ENCODE measurements at places on chromosomes 1 and 21.
A peak's percentile ranks its signal among the peaks of the same experiment; 100 is the strongest.

- no peak for DNase-seq
Measured at GRCh38 chr1:27934818-27935549, at the start of gene SMPDL3B. Gene SMPDL3B (plus strand): TSS chr1:27935000. CDS start chr1:27935184, 184 bp downstream.

- no peak for DNase-seq
Measured at GRCh38 chr1:20958430-20958829, 171.3 kb upstream of the HP1BP3 start.

DNA sequence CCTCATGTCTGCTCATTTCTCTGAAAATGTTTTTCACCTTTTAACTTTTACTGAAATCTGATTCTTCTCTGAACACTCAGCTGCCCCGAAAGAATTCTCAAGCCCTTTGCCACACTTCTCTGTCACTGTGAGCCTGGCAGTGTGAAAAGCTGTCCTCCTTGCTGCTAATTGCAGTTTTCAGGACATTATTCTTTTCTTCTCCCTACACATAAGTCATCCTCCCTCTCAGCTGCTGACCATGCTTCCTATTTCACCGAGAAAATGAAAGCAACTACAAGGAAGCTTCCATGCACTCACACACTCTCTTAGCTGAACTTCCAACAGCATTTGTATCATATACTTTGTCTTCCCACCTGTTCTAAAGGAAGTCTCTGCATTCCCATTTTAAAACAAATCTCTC lies 15.8 kb downstream of the OLFM3 start:
- no peak for DNase-seq

DNA sequence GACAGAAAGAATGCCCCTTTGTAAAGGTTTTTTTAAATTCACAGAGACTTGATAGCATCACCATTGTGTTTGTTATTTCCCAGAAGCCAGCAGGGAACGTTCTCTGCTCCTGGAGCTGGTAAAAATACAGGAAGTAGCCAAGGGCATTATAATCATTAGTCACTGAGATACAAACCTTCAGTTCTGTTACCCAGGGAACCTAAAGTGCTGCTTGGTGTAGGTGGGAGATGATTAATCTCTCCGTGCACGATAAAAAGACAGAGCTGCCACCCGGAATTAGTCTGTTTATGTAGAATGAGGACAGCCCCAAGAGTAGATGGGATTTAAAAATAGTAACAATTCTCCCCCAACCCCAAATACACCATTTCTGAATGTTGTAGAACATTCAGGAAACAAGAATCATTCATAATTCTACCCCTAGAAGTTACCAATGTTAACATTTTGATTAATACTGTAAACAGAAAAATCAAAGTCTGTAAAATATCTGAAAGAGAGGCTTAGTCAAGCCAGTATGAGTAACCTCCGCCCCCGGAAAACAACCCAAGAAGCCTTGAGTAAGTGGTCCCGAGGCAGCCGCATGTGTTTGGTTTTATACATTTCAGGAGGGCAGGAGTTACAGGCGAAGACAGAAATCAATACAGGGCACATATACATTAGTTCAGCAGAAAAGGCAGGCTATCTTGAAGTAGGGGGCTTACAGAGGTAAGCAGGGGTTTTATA lies 45.3 kb upstream of the CTBS start:
- DNase-seq: peak; percentile 75

DNA sequence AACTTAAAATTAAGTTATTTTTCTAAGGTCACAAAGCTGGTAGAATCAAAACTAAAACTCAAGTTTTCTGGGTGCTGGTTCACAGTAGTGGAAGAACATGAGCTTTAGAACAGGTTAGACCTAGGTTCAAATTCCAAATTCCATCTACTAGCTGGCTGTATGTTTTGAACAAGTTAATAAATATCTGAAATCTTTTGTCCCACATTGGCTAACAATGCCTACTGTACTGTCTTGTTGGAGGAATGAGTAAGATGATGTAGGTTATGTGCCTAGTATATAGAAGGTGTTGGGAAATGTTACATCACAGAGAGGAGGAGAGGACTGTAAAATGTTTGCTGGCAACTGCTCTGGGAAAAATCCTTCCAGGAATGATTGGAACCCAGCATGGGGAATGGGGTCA lies 14.0 kb upstream of the CD247 start:
- no peak for DNase-seq

- DNase-seq: no peak
Measured at GRCh38 chr1:156464335-156464734, 36.2 kb downstream of the MEF2D start.

DNA sequence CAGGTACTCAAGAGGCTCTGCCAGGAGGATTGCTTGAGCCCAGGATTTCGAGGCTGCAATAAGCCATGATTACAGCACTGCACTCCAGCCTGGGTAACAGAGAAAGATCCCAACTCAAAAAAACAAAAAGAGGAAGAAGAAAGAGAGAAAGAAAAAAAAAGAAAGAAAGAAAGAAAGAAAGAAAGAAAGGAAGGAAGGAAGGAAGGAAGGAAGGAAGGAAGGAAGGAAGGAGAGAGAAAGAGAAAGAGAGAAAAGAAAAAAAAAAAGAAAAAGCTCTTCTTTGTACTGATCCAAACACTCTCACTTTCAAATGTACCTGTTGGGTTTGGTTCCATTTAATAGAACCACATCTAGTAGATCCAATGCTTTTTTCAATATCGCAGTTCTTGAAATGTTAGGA lies 11.8 kb downstream of the BATF3 start:
- DNase-seq: no peak

GRCh38 chr1:208204779-208205178 lies 39.4 kb downstream of the PLXNA2 start:
- no peak for DNase-seq

- DNase-seq: no peak
Measured at GRCh38 chr1:187787736-187788135, 959.0 kb downstream of the PLA2G4A start.

- no peak for DNase-seq
Measured at GRCh38 chr21:36873513-36873912, 93.0 kb downstream of the HLCS start.

GRCh38 chr1:36576118-36576517 lies 93.4 kb upstream of the CSF3R start:
- peak; percentile 6 for DNase-seq

GRCh38 chr1:30856260-30856790 lies 52.2 kb downstream of the SDC3 start:
- DNase-seq: no peak

- DNase-seq: no peak
Measured at GRCh38 chr1:37305841-37306240, 168.5 kb upstream of the ZC3H12A start.

- DNase-seq: no peak
Measured at GRCh38 chr1:170874671-170875070, 60.7 kb upstream of the MROH9 start.

DNA sequence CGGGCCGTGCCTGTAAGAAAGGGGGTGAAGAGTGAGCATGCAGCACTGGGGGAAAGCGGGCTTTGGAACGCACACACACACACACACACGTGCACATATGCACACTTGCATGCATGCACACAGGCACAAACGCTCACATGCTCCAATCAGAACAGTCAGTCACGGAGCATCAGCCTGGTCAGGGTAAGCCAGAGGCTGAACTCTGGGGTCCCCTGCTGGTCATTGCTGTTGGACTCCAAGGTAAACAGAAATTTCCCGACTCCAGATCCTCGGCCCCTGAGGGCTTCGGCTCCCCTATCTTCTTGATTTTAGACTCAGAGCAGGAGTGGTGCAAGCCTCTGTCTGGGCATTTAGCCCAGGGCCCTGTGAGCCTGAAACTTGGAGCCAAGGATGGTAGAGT lies 54.2 kb downstream of the SYT2 start:
- no peak for DNase-seq

DNA sequence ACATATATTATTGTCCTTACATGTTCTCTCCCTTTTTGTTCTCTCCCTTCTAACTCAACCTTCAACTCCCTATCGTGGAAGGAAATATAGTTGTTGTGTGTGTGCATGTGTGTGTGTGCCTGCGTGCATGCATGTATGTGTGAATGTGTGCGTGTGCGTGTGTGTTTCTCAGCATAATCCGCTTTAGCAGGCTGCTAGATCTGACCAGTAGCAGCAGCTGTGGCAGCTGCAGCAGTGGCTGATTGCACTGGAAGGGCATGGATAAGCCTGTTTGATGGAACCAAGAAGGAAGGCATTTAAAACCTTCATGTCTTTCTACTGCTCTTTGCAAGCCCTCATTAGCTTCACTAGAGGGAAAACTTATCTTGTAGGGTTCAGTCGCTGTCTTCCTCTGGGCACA lies 65.6 kb upstream of the IRF2BP2 start:
- no peak for DNase-seq

GRCh38 chr1:51988254-51988653 lies 2.2 kb downstream of the RAB3B start:
- no peak for DNase-seq

DNA sequence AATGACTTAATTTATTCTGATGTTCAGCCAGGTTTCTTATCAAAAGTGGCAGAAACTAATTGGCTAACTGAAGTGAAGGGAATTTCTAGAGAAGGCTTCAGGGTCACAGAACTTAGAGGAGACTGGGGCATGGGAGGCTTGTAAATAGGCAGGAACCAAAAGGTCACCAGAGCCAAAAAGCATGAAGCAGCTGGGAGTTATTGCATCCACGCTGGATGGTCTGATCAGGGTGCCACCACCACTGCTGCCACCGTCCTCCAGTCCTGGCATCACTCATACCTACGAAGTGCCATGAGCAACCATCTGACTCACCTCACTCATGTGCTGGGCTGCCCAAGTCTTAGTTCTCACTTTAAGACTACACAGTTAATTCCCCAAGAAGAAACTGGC lies 82.5 kb upstream of the DPH5 start:
- DNase-seq: no peak

GRCh38 chr1:210400043-210400840 lies 71.5 kb downstream of the HHAT start:
- DNase-seq: peak; percentile 41

GRCh38 chr1:179808503-179808902 lies 65.4 kb downstream of the FAM163A start:
- DNase-seq: no peak

GRCh38 chr21:27690426-27690825 lies 723.5 kb upstream of the ADAMTS5 start:
- DNase-seq: no peak

- peak; percentile 44 for DNase-seq
Measured at GRCh38 chr1:158145173-158145719, 35.4 kb upstream of the CD1D start.

DNA sequence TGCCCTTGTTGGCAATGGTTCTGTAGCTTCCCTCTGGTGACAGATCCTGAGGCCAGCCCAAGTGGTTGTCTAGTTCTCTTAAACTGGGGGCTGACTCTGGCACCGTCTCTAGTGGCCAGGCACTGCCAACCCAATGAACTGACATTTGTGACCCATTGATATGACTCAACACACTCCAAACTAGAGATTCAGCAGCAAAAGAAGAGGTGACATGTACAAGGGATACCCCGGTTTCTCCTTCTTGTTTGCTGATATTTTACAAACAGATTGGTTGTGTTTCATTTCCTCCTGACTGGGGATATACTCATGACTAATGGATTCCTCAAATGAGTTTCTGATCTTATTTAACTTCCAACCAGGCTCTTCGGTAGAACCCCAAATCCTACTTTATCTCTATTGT lies 65.9 kb upstream of the DNAJC6 start:
- DNase-seq: no peak

DNA sequence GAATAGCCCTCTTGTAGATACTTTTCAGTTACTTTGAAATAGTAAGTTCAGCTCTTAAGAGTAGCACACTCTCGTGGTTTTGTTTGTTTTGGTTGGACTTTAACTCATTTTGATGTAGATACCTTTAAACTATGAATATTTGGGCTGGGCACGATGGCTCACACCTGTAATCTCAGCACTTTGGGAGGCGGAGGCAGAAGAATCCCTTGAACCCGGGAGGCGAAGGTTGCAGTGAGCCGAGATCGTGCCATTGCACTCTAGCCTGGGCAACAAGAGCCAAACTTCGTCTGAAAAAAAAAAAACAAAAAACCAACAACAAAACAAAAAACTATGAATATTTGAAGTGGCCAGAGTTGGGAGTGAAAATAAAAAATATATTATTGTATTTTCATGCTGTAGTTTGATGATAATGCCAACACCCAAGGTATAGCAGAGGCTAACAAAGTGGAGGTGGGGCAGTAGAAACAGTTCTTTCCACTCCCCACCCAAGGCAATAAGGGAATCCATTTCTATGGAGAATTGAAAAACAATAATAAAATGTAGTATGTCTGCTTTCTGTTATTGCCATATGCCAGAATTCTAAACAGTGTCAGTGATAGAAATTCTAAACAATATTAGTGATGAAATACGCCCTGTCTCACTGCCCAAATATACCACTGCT lies 1.7 kb downstream of the ZNF326 start:
- DNase-seq: no peak

- no peak for DNase-seq
Measured at GRCh38 chr1:163104385-163105099, 35.4 kb downstream of the RGS4 start.

- no peak for DNase-seq
Measured at GRCh38 chr21:42580793-42581321, 67.2 kb downstream of the SLC37A1 start.

- DNase-seq: no peak
Measured at GRCh38 chr1:36752891-36753361, 270.2 kb upstream of the CSF3R start.

DNA sequence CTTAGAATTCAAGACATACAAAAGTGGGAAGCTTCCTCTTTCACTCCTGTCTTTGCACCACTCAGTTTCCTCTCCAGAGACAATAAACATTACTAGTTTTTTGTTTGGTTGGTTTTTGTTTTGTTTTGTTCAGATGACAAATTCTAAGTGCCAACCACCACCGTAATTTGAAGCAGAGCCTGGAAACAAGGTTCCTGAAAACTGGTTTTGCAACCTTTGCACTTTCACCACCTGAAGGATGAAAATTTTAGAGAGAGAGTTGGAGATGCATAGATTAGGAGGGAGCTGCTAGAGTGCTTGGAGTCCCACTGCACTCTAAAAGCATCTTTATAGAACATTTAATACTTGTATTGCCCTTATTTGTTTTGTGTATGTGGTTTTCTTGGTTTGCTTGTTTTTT lies 20.2 kb upstream of the MGST3 start:
- no peak for DNase-seq

- DNase-seq: no peak
Measured at GRCh38 chr21:45127937-45128336, 53.6 kb downstream of the ADARB1 start.

DNA sequence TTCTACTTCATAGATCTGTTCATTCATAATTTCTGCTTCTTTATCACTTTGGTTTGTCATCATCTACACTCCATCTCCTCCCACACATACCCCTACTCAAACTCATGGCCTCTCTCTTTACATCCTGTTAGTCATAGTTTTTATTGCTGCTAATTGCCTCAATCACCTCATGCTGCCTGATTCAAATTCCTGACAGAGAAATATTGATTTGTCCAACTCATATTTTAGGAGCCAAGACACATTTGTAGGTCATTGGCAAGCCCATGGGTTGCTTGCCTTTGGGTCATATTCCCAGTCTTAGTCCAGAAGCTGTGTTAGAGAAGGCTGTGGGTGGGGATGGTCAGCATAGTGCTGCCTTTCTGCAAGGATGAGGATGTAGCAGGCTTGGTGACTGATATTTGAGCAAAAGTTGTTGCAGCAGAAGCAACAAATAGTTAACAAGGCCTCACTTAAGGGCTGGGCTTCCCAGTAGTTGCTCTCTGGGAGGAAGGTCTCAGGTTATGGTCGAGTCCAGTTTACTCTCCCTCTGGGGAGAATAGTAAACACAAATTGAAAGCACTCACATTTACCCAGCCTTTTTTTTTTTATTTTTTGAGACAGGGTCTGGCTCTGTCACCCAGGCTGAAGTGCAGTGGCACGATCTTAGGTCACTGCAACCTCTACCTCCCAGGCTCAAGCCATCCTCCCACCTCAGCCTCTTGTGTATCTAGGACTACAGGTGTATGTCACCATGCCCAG lies 22.4 kb upstream of the EPS15 start:
- no peak for DNase-seq

GRCh38 chr1:6378096-6378746 lies 15.3 kb downstream of the ACOT7 start:
- no peak for DNase-seq
